ENCODE measurements at places on chromosomes 3 and 15.
A peak's percentile ranks its signal among the peaks of the same experiment; 100 is the strongest.

GRCh38 chr15:72411111-72411510 is 13.0 kb downstream of the TMEM202 start:
- no peak for DNase-seq

- DNase-seq = no peak
Observed at GRCh38 chr3:18556503-18557135, 131.5 kb upstream of the SATB1 start.

- DNase-seq = peak; percentile 42
Observed at GRCh38 chr3:170506556-170506955, 79.3 kb downstream of the SLC7A14 start.

DNA sequence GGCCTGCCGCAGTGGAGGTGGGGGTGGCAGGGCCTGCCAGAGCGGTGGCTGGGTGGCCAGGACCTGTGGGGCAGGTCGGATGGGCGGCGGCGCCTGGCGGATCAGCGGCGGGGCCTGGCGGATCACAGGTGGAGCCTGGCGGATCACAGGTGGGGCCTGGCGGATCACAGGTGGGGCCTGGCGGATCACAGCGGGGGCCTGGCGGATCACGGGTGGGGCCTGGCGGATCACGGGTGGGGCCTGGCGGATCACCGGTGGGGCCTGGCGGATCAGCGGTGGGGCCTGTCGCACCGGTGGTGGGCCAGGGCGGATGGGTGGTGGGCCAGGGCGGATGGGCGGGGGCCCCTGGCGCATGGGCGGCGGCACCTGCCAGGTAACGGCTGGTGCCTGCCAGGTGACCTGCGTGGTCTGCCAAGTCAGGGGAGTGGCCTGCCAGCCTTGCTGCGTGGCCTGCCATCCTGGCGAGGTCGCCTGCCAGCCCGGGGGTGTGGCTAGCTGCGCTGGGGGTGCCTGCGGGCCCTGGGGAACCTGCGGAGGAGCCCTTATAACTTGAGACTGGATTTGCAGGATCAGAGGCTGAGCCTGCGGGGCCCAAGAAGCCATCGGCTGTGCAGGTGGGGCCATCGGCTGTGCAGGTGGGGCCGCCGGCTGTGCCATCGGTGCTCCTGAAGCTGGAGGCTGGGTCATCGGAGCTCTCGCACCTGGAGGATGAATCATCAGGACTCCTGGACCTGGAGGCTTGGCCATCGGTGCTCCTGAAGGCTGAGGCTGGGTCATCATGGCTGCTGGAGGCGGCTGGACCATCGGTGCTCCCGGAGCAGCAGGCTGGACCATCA is 1.3 kb downstream of the MAGEL2 start:
- no peak for DNase-seq

DNA sequence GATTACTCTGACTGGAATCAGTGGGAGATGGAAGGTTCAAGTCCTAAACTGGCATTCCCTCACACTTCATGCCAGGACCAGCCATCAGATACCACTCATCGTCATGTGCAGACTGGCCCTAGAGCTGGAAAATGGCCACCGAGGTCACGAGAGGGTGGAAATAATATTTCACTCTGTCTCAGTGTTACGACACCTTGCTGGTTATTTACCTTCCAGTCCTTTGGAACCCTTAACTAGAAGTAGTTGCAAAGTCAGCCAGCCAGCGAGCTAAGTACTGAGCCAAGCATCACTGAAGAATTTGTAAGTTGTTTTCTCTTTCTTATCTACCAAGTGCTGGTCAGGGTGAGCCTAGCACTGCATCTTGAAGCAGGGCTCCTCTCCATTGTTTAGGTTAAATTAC is 309.9 kb upstream of the RASGRP1 start:
- no peak for DNase-seq

- DNase-seq = no peak
Observed at GRCh38 chr15:80998251-80998650, 2.5 kb upstream of the TLNRD1 start.

- no peak for DNase-seq
Observed at GRCh38 chr3:136617198-136617597, 135.0 kb downstream of the STAG1 start.

DNA sequence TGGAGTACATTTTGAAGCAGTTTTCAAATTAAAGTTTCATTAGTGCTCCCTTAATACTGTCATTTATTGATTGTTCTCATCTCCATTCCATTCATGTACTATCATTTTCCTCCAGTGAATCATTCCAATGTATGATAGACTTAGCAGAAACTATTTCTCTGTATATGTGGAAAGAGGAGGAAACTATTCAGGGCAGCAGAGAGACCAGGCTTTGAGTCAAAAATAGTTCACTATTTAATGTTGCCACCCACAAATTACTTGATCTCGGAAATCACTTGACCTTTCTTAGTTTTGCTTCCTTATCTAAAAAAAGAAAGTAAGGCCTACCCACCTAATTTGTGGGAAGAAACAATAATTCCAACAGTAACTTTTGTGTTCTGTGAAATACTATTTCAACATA is 610.5 kb upstream of the ZNF385D start:
- peak; percentile 16 for DNase-seq

- no peak for DNase-seq
Observed at GRCh38 chr15:98144388-98144787, 183.9 kb downstream of the ARRDC4 start.

GRCh38 chr15:43370975-43371974 is at the start of the genes TUBGCP4 and ZSCAN29:
Gene TUBGCP4 (plus strand): TSS chr15:43371101. CDS start chr15:43371355, 254 bp downstream.
Gene ZSCAN29 (minus strand): TSS chr15:43371043. CDS start chr15:43369913, 1,130 bp downstream.
- DNase-seq = peak; percentile 98

DNA sequence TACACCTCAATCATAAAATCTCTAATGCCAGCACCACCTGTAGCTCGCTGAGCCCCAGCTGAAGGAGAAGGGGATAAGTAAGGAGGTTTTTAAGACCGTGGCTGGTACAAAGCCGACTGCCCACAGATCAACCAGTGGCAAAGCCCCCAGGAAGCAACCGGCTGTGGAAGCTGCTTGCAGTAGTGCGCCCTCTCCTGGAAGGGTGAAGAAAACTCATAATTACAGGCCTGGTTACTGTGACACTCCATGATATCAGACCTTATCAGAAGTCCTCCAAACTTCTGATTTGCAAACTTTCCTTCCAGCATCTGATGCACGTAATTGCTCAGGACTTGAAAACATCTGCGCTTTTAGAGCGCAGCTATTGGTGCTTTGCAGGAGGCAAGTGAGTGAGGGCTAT is 63.1 kb upstream of the MCTP2 start:
- DNase-seq = no peak

- DNase-seq = peak; percentile 85
Observed at GRCh38 chr3:44913868-44914468, 39.6 kb downstream of the TGM4 start.

DNA sequence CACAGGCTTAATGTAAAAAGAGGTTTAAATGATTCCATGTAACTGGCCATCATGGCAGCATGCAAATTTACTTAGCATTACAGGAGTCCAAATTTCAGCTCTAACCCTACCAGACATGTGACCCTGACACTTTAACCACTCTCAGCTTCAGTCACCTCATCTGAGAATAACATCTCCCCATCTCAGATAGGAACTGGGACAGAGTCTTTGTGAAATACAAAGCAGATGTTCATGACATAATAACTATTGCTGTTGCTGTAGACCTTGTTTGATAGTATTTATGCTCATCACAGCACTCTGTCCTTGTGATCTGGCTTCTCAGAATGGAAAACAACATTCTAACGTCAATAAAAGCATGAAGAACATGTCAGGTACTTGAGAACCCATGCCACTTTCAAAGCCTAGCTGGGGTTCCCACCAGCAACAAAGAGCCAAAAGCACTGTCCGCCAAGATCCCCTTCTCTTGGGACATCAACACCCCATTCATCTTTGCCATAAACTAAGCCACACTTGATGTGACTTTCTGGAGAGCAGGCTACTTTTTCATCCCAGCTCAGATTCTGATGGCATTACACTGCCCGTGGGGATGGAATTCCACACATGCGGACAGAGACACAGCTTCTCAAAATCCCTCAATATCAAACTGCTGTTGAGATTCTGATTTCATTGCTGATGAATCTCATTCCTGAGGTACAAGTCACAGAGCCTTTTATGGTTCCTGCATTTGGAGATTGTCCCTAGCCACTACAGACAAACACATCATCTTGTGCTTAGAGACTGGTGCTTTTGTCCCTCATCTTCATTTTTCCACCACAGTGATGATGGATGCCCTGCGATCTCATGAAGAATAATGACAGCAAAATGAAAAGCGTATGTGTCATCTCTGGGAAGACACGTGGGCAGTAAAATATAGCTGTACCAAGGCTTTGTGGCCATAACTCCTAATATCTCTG is 202.7 kb downstream of the TNIK start:
- DNase-seq = peak; percentile 51

- no peak for DNase-seq
Observed at GRCh38 chr3:161647936-161648470, 151.4 kb downstream of the OTOL1 start.

- DNase-seq = no peak
Observed at GRCh38 chr3:140627756-140628155, 50.1 kb upstream of the TRIM42 start.

DNA sequence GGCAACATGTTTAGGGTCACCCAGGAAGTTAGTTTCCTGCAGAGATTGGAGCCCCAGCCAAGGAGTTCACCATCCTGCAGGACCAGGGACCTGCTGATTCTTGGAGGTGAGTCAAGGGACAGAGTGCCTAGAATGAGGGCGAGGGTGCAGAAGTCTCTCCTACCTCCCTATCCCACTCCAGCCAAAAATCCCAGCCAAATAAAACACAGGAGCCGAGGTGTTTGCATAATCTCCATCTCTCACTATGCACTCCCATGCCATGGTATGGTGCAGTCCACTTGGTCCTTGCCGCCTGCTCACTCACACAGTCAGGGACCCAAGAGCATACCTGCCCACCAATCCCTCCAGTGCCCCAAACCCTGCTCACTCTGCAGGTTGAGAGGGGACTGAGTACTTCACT is 294.2 kb downstream of the UACA start:
- DNase-seq = no peak

GRCh38 chr15:68677996-68678395 is 99.2 kb downstream of the CORO2B start:
- DNase-seq = no peak

GRCh38 chr15:32641517-32642059 is at the start of gene SCG5:
Gene SCG5 (plus strand): TSS chr15:32641710. CDS start chr15:32643593, 1,883 bp downstream.
- DNase-seq = peak; percentile 14

GRCh38 chr3:194446172-194446571 is 40.6 kb downstream of the ATP13A3 start:
- no peak for DNase-seq

DNA sequence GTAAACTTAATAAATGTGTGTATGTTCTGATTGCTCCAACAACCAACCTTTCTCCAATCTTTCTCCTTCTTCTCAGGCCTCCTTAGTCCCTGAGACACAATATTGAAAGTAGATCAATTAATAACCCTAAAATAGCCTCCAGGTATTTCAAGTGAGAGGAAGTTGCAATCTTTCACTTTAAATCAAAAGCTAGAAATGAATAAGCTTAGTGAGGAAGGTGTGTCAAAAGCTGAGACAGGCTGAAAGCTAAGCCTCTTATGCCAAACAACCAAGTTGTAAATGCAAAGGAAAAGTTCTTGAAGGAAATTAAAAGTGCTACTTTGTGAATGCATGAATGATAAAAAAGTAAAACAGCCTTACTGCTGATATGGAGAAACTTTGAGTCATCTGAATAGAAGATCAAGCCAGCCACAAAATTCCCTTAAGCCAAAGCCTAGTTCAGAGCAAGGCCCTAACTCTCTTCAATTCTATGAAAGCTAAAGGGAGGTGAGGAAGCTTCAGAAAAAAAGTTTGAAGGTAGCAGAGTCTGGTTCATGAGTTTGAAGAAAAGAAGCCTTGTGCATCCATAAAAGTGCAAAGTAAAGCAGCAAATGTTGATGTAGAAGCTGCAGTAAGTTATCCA is 38.6 kb downstream of the CCDC80 start:
- no peak for DNase-seq

DNA sequence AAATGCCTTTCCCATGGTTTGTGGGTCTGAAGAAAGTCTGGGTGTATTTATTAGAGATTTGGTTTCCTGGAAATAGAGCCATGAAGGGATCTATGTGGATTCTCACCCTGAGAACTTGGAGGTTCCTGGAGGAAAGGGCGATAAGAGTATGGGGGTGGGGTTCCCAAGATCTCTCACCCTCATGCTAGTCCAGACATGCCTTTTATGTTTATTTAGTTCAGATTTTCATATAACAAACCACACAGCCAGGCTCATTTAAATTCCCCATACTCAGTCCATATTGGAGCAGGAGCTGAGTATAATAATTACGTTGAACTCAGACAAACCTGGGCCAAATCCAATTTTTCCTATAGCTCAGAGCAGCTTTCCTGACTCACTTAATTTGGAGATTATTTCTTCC is 566.6 kb downstream of the GOLGA6L6 start:
- DNase-seq = no peak

DNA sequence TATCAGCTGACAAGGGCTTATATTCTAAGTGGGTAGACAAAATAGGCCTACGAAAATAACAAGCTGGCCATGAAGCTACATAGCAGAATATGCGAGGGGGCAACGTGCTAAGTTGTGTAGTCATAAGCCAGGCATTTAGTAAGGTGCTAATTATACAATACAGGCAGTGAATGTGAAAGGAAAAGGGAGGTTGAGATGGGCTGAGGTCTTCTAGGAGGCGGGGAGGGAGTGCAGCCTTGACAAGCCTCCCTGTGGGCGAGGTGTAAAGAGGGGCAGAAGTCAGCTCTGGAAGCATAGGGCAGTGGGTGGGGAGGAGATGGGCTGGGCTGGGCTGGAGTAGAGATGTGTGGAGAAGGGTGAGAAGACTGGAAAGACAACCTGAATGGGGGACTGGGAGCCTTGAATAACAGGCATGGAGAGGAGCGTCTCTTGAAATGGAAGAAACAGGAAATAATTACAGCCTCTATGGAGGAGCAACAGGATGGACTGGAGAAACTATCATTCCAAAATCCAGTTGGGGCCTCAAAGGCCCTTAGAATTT is 1.2 kb downstream of the TIGIT start:
- DNase-seq = no peak

- no peak for DNase-seq
Observed at GRCh38 chr15:28931828-28932227, 46.1 kb downstream of the APBA2 start.

- peak; percentile 84 for DNase-seq
Observed at GRCh38 chr15:82122746-82123400, 77.1 kb upstream of the MEX3B start.

GRCh38 chr3:70857916-70858315 is 545.5 kb upstream of the MDFIC2 start:
- DNase-seq = no peak

GRCh38 chr3:123765475-123766128 is 118.5 kb downstream of the MYLK start:
- no peak for DNase-seq

GRCh38 chr3:159852266-159852665 is 136.4 kb upstream of the IL12A start:
- no peak for DNase-seq
